Effector memory CD4-positive, alpha-beta T cell (primary cell): ENCODE measurements at places on chromosomes 3 and 15.

DNA sequence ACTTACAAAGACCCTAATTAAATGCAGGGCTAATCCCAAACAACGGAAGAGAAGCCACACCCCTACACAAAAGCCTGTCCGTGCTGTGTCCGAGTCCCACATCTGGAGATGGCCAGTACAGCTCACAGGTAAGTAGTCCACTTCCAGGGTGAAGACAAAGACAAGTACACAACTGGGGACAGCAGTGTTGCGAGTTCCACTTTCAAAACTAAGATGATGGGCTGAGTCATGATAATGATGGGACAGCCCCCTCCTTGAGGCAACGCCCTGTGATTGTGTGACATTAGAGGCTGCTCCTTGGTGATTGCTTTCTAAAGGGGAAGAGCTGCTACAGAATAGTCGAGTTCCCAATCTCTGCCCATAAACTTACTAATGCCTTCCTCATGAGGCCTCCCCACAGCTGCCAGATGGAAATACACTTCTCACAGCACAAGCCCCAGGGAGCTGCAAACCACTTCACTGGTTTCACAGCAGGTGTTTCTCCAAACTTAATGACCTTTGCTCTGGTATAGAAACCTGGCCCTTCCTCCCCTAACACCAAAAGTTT is 27.6 kb downstream of the RFT1 start:
- H3K27me3 ChIP-seq = no peaks in the 10 kb centered on the region
- H3K4me3 ChIP-seq = no peak overlapping the region
- H3K27ac ChIP-seq = no peak overlapping the region

DNA sequence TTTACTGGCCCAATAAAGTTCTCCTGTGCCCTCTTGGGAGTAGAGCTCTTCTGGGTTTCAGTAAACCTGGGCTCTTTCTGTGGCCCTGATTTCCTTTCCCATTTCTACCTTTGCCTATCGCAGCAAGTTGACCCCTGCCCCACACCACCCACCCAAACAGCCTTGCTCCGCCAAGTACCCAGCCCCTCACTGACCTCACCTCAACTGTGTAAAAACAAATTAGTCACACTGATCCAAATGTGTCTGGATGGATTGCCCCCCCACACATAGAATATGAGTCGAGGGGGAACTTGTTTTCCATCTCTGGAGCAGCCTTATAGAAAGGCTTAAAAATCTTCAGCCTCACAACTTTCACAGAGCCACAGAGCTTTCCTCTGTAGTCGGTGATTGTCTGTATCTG is 28.6 kb upstream of the VEPH1 start:
- H3K4me3 ChIP-seq = no peak overlapping the region
- H3K27me3 ChIP-seq = no peaks in the 10 kb centered on the region
- H3K4me1 ChIP-seq = no peaks in the 10 kb centered on the region
- H3K27ac ChIP-seq = no peak overlapping the region

DNA sequence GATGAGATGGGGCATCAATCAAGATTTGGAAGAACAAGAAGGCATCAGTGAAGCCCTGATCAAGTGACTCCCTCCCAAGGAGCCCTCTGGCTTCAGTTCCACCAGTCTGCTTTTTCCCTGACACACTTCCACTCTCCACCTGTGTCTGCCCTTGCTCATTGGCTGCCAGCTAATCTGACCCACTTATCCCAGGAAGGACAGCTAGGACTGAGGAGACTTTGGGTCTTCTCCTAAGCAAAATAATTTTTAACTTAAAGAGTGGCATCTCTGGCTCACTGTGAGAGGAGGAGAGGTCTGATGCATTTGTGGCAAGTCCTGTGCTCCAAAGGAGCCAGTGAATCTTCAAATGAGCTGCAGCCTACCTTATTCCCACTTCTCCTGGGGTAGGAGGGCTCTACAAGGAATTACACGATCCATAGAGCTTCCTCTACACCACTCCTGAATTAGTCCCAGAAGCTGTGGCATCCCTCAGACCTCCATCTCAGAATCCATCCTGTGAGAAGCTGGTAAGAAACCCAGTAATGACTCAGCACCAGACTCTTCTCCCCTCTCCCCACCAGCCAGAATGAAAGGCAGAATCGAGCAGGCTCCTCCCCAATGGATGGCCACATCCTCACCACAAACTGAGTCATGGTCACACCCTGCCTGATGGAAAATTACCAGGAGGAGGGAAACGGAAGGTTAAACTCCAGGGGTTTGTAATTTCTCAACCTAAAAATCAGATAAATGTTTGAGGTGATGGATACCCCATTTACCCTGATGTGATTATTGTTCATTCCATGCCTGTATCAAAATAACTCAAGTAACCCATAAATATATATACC is 6.3 kb upstream of the PKM start:
- H3K4me3 ChIP-seq = no peak overlapping the region
- H3K36me3 ChIP-seq = peaks cover 22% of the 10 kb centered on the region
- H3K27ac ChIP-seq = no peak overlapping the region

DNA sequence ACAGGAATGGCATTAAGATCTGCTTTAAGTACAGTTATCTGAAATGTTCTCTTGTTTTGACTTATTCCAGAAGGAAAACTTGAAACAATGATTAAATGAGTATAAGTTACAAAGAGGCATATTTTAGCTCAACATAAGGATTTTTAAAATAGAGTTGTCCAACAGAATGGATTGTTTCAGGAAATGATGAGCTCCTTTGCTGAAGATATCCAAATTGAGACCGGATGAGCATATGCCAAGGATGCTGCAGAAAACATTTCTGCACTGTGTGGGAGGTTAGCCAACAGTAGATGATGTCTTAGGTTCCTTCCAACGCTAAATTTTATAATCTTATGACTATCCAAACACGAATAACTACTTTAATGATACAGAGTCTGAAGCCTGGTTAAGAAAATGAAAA is 226.5 kb upstream of the NANOGP8 start:
- no peak overlapping the region for H3K4me3 ChIP-seq
- H3K4me1 ChIP-seq = no peaks in the 10 kb centered on the region
- DNase-seq = no peak
- H3K27me3 ChIP-seq = no peaks in the 10 kb centered on the region

GRCh38 chr3:172087602-172088580 is 48.5 kb downstream of the FNDC3B start:
- H3K27ac ChIP-seq = no peak overlapping the region
- H3K4me1 ChIP-seq = peaks cover 5% of the 10 kb centered on the region
- H3K4me3 ChIP-seq = no peak overlapping the region

- no peak for DNase-seq
- H3K36me3 ChIP-seq = no peaks in the 10 kb centered on the region
- no peak overlapping the region for H3K27ac ChIP-seq
These were observed 285.9 kb downstream of the XXYLT1 start for GRCh38 chr3:194985031-194985578.

DNA sequence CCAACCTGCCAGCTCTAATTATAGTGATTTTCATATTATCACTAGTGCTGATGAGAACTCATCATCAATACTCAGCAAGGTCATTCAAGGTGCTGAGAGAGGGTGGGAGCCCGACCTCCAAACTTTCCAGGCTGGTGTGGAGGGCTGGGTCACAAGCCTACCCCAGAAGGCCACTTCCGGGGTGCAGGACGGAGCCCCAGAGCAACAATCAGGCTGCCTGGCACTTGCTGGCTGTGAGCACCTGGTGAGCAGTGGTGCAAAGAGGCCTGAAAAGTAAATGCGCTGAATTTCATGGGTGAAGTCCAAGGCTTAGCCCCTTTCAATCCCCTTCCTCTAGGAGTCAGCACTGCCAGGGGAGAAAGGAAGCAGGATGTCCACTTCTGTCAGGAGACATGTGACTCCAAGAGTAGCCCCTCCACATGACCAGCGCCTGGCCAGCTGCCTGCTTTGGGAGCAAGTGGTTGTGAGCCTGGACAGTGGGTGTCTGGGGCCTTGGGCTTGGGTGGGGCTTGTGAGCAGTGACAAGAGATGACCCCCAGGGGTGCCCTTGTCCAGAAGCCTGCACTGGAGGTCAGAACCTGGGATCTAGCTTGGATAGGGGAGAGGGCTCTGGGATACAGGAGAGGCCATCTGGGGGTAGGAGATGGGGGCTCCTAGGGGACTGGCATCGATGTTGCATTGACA is 165.0 kb upstream of the TLE3 start:
- no peaks in the 10 kb centered on the region for H3K27me3 ChIP-seq
- no peak overlapping the region for H3K4me3 ChIP-seq
- H3K4me1 ChIP-seq = peaks cover 29% of the 10 kb centered on the region
- no peak overlapping the region for H3K27ac ChIP-seq
- H3K36me3 ChIP-seq = no peaks in the 10 kb centered on the region

DNA sequence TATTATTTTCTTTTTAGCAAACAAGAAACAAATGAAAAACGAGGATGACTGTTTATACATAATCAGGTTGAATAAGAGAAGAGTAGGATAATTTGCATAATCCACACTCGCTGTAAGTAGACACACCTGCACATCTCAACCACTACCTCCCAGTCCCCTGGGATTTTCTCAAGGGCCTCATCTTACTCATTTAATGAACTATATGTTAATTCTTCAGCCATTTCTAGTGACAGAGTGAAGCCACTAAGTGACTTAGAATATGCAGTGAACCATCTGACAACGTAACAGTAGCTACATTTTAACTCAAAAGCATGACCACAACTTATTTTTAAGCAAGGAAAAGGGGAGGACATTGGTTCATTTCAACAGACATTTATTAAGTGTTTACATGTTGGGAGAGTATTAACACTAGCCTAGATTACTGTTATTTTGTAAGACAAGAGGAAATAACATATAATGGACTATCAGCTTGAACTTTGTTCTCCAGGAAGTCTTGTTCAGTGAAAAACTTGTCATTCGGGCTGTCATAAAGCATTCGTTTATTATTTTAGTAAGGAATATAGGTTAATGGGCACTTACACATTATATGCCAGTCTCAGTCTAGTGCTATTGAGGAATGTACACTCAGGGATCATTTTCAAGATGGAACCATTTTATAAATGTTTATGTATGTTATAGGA is 173.0 kb upstream of the ROBO2 start:
- no peak for DNase-seq
- no peak overlapping the region for H3K4me3 ChIP-seq
- H3K27ac ChIP-seq = no peak overlapping the region

DNA sequence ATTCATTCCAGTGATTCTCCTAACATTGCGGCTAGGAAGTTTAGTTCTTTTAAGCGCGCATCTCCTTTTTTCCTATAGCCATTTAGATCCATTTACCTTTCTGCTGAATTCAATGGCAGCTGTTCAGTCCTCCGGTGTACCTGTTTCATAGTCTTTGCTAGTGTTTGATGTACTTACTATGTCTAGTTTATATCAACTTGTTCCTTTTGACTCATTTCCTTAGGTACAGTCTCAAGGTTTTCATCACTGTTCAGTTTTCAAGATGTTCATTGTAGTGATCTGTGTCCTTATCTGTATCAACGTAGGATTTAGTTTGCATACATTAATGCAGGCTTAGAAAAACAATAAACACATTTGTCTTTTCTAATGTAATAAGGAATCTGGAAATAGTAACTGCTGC is 59.0 kb upstream of the MBNL1 start:
- H3K4me3 ChIP-seq = no peak overlapping the region
- DNase-seq = no peak
- peaks cover 18% of the 10 kb centered on the region for H3K4me1 ChIP-seq

GRCh38 chr3:2921452-2921851 is 188.7 kb downstream of the IL5RA start:
- H3K4me1 ChIP-seq = no peaks in the 10 kb centered on the region
- no peaks in the 10 kb centered on the region for H3K36me3 ChIP-seq
- H3K27me3 ChIP-seq = no peaks in the 10 kb centered on the region
- no peak overlapping the region for H3K27ac ChIP-seq

GRCh38 chr3:187025656-187026316 is 95.5 kb downstream of the ST6GAL1 start:
- no peaks in the 10 kb centered on the region for H3K27me3 ChIP-seq
- H3K27ac ChIP-seq = peak overlapping the region; percentile 79
- no peaks in the 10 kb centered on the region for H3K36me3 ChIP-seq
- peaks cover 49% of the 10 kb centered on the region for H3K4me1 ChIP-seq
- H3K4me3 ChIP-seq = peak overlapping the region; percentile 47

DNA sequence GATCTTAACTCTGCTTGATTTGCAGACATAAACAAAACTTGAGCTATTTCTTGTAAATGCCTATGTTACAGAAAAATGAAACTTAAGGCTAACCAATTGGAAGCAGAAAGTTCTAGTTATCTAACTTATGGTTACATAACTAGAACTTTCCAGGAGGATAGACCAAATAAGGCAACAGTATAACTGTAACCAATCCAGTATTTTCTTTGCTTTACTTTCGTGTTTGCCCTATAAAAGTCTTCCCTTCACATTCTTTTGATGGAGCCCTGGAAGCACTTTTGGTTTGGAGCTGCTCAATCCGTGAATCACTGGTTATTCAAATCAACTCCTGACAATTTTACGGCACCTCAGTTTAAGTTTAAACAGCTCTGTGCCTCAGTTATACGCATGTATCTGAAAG is 164.6 kb downstream of the SUCLG2 start:
- no peaks in the 10 kb centered on the region for H3K4me1 ChIP-seq
- H3K27me3 ChIP-seq = no peaks in the 10 kb centered on the region
- no peak overlapping the region for H3K4me3 ChIP-seq
- H3K36me3 ChIP-seq = peaks cover 13% of the 10 kb centered on the region

- H3K4me3 ChIP-seq = no peak overlapping the region
- no peaks in the 10 kb centered on the region for H3K4me1 ChIP-seq
- H3K36me3 ChIP-seq = no peaks in the 10 kb centered on the region
- no peak for DNase-seq
These were observed 31.1 kb downstream of the EIF1B start for GRCh38 chr3:40340541-40341170.

DNA sequence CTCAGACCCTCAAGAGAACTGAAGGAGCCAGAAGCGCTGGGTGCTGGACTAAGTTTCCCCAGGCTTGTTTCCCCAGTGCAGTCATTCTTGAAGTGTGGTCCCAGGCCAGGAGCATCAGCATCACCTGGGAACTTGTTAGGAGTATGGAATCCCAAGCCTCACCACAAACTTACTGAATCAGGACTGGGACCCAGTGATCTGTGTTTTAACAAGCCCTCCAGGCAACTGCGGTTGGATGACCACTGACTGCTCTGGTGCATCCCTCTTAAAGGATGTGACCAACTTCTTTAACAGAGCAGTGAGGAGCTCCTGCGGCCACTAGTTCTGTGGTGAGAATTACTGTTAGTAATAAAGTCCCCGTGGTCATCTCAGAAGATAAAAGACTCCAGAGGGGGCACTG is 62.4 kb upstream of the DAZL start:
- H3K36me3 ChIP-seq = no peaks in the 10 kb centered on the region
- H3K27me3 ChIP-seq = no peaks in the 10 kb centered on the region
- no peak overlapping the region for H3K27ac ChIP-seq
- no peak for DNase-seq
- no peak overlapping the region for H3K4me3 ChIP-seq

DNA sequence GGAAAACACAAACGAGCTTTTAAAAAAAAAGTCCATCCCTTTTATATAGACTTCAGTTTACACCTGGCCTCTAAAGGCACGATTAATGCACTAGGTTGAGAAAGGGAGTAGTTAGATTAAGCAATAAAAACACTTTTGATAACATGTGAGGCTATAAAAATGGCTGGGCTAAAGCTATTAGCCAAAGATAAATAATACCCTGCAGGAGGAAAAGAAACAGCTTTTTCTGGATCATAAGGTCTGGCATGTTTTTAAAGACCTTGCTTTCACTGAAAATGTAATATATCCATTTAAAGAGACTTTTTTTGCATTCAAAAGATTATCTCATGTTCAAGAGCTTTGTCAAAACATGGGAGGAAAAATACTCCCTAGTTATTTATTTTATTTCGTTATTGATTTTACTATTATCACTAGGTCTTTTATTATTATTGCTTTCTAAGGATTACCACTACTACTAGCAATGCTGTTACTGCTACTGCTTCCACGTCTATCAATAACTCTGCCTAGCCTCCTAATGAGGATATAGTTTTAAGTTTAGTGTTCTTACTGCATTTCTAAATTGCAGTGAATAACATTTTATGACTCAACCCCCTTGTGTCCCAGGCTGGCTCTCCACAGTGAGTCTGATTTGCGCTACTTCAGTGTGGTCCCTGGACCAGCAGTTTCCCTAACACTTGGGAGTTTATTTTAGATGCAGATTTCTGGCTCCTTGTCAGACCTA is 93.4 kb downstream of the THRB start:
- DNase-seq = no peak
- no peaks in the 10 kb centered on the region for H3K4me1 ChIP-seq
